ENCODE measurements at places on chromosomes 4 and X.

- DNase-seq = peak; percentile 41
Measured at GRCh38 chr4:14178421-14178820, 550.9 kb upstream of the BOD1L1 start.

GRCh38 chrX:19554786-19555185 is 39.5 kb upstream of the MAP3K15 start:
- DNase-seq = peak; percentile 87

DNA sequence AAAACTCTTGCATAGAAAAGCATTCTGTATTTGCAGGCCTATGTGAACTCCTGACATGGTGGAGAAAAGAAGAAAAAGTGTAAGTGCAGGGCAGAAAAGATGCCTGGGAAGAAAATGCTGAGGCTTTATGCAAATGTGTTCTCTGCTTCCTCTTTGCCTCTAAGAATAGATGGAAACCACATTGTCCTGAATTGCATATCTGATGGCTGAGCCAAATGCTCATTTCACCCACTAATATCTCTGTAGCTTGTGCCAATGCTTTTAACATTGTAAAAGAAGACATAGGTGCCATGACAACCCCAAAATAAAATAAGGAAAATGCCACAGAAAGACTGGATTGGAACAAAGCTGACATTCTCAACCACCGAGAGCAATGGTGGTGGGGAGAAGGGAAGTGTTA is 307.4 kb downstream of the GRIA2 start:
- no peak for DNase-seq

DNA sequence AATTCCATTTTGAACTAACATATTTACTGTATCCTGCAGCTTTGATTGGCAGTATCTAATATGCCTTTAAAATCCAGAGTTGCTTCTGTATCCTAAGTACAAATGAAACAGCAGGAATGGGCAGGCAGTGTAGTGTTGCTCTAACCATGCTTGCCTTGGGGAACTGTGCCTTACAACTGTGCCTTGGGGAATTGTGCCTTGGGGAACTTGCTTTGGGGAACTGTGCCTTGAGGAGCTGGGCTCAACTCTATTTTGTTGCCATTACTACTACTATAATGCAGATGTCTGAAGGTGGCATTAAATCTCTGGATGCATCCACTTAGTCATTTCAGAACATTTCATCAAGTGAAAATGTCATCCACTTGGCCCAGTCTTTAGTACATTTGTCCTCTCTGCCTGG is 6.9 kb downstream of the CXCL3 start:
- DNase-seq = no peak

GRCh38 chr4:155569960-155570515 is 96.6 kb upstream of the GUCY1A1 start:
- peak; percentile 65 for DNase-seq

DNA sequence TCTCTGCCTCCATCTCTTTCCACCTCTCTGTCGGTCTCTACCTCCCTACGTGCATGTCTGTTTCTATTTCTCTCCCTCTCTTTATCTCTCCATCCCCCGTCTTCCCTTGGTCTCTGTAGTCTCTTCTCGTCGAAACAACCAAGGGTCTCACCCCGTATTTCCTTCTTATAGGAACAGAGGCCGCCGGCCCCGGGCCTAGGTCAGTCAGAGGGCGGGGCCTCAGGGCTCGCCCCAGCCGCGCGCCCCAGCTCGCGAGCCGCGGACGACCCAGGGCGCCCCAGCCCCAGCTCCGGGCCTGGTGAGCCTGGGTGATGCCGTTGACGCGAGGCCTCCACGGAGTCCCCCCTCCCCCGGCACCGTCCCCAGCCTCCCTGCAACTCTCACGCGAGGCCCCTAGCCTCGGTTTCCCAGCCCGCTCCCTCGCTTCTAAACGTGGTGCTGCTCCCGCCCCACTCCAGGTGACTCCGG is 6.6 kb downstream of the TIMM17B start:
- no peak for DNase-seq

GRCh38 chr4:90093526-90093925 is 33.7 kb upstream of the CCSER1 start:
- DNase-seq = no peak

DNA sequence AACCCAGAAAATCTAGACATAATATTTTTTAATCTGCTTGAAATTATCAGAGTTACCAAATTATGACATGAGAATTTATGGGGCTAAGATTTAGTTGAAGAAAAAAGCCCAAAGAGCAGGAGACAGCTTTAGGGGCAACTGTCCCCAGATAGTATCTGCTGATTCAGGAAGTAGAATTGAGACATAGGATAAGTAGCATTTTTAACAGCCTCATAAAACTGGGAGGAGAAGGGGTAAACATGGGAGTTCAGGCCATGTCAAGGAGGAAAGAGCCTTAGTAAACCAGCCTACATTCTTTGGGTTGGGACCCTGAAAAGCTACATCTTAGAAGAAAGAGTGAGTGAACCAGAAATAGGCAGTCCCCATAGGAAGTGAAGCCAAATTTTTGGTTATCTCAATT is 9.7 kb upstream of the RAB28 start:
- no peak for DNase-seq

DNA sequence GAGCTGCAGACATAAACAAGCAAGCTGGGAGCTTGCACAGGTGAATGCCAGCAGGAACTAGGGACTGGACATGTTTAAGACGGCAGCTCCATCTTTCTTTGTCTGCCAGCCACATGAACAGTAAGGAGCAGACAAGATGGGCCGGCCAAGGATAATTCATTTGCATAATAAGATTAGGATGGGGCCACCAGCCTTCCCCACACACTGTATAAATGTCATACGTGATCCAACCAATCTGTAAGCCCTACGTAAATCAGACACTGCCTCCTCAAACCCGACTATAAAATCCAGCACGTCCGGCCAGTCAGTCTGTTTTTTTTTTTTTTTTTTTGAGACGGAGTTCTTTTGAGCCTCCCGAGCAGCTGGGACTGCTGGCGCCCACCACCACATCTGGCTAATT is 75.6 kb upstream of the BOD1L1 start:
- DNase-seq = no peak

DNA sequence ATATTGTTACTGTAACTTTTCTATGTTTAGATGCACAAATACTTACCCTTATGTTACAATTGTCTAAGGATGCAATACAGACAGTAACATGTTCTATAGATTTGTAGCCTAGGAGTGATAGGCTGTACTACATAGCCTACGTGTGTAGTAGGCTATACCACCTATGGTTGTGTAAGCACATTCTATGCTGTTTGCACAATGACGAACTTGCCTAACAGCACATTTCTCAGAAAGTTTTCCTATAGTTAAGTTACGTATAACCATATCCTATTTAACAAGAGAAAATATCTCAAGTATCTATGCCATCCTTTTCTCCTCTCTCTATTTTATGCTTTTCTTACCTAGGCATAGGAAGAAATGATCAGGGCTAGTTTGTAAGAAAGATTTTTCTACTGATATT is 710.8 kb upstream of the HTR2C start:
- DNase-seq = no peak

GRCh38 chr4:160717848-160718247 is 1446.0 kb downstream of the FSTL5 start:
- no peak for DNase-seq

- DNase-seq = no peak
Measured at GRCh38 chrX:70029863-70030262, 19.9 kb downstream of the AWAT2 start.

DNA sequence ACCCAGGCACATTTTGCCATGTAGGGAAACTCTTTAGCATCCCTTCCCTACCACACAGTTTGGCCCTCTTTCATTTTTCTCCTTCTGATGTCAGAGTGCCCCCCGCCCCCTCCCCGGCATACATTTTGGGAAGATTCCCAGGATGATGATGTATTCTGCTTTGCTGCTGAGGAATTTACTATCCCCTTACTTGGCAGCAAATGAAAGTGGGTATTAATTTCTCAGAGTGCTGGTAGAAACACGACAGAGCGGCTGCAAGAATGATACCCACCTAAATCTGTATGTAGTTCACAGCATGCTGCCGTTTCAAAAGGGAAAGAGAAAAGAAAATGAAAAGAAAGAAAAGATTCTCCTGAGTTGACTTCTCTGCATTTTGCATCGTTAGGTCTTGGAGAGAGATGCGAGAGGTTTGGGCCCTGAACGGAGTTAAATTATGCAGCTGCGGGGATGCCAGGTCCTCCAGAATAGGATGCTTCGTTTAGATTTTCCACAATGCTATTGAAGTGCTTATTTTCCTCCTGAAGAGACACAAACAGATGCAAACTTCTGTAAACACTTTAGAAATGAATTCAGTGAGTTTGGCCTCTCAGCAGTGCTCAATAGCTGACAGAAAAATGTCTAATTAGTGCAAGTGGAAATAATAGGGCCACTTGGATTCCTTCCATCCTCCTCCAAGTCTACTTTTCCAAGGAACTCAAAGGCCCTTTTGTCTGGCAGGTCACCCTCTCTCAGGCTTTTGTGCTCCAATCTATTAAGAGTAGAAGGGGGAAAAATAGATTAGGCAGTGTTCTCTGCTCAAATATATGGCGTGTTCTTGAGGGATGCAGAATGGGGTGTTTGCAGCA is 106.2 kb downstream of the ALPK1 start:
- peak; percentile 43 for DNase-seq

GRCh38 chrX:144334577-144334976 is 450.7 kb downstream of the UBE2NL start:
- no peak for DNase-seq

- DNase-seq = peak; percentile 77
Measured at GRCh38 chr4:176775338-176775737, 17.4 kb downstream of the VEGFC start.

DNA sequence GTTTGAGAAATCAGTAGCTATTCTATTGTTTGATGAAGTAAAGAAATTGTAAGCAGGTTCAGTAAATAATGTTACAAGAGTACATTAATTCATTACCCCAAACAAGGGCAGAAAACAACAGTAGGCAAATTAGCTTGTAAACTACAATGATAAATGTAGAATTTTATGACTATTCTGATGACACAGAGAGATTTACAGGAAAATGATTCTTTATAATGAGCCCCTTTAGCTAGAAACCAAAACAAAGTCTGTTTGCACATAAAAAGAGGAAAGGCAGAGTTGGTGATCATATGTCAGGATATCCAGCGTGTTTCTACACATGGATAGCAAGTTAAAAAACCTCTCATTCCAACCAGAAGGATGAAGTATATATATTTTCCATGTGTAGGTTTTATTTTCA is 204.8 kb downstream of the CFAP299 start:
- no peak for DNase-seq

DNA sequence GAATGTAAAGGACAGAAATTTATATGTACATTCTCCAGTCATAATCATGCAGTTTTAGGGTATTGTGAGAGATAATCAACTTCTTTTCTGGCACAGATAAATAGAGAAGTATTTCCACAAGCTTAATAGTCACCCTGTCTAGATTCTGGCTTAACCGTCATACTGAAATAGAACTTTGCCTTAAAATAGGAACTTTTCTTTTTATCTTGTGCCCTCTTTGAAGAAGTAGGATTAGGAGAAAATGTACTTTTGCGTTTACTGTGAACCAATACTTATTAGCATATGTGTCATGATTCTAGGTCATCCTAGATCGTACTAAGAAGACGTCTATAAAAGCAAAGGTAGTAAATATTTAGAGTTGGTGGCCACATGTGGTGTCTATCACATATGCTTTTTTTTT is 95.4 kb downstream of the NFKB1 start:
- no peak for DNase-seq

GRCh38 chrX:42732506-42732905 is 45.5 kb downstream of the PPP1R2C start:
- DNase-seq = no peak

GRCh38 chr4:44535981-44536380 is 87.4 kb upstream of the KCTD8 start:
- no peak for DNase-seq

DNA sequence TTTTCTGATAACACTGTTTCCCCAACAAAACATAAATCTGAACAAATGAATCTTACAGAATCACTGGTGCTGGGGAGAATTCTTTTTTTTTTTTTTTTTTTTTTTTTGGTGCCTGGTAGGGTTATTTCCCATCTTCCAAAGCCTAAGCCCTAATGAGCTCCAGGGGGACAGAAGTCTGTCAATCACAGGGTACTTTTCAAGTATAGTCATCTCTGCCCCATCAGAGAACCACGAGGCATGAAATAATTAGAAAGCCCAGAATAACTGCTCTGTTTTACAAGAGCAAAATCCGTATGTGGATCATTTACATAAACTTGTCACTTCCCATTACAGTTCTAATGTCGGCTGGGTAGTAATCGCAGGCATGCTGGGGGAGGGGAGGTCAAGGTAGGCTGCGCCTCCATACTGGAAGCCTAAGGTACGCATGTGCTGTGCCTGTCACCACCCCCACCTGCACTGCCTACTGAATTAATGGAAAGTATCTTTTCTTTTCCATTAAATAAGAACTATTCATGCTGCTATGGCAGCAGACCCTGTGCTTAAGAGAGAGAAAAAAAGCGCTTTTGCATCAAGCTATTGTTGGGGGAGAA is 164.7 kb upstream of the LEF1 start:
- DNase-seq = no peak

DNA sequence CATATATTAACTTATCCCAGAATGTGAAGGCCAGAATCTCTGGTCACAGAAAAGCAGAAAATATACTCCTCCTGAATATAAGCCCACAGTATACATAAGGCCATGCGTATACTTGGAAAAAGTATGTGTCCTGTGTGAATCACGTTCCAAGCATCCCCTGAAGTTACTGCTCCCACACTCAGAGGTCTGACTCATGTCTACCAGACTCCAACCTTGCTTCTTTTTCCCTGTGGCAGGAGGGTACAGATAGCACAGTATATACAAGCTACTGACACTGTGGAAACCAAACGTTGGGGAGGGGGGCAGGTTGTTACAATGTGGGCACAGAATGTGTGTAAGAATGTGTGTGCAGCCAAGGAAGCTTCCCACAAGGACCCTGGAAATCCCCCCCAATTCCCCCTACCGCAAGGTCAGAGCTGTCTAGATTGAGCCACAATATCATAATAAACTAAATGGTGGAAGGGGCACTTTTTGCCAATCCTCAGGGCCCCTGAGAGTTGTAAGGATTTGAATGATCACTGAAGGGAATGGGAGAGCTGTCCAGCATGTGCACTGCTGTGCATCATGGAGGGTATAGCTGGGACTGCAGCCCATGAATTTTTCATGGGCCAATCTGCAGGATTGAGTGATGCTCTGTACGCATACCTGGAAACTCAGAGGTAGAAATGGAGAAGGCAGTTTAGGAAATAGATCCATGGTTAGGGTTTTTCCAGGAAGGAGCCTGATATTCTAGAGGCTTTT is 7.4 kb upstream of the RELL1 start:
- peak; percentile 93 for DNase-seq

- no peak for DNase-seq
Measured at GRCh38 chr4:105164548-105164947, 17.9 kb downstream of the TET2 start.

DNA sequence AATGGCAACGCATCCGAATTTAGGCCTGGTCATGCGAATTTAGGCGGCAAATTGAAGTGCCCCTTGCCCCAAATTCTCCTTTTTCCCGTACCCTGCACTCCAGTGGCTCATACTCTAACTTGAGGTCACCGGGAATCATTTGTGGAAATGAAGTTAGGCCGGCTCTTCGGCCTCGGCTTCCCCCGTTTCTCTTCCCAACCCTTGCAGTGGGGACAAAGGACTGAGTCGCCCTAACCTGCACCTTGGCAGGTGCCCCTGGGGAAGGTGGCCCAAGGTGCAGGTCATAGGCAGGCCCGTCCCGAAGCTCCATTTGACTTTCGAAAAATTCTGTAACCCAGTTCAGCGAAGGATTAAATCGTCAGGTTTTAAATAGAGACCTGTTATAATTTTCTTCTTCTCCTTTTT is 811 bp downstream of the SRD5A3 start:
- DNase-seq = no peak
